AML-193 (cell line): ENCODE measurements at places on chromosomes 1 and 21.

DNA sequence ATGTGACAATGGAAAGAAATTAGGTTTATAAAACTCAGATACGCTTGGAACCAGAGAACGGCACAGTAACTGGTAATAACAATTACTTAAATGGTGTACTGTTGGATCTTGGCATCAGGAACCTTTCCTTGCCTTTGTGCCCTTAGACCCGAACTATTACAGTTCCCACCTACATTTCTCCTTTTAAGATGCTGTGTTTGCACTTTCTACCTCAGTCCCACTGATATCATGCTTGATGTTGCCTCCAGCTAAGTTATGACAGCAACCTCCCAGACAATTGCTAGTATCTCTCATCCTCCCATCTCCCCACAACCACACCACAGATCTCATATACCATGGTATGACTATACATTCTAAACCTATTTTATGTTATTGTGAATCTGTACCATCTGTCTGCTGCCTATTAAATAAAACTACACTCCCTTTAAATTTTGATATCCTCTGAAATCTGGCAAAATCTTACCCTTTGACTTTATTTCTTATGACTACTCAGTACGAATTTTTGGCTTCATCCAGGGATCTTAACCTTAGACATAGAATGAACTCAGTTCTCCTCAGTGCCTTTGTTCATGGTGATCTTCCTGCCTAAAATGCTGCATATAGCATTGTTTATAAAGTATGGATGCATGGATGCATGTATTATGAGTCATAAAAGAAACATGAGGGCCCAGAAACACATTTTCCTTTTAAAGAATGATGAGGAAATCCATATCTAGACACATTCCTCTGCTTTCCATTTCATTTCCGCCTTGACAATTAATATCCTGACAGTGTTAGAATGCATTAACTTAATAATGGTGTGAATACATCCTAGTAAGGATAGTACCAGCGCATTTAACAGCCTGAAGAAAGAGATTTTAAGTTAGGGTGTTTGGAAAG lies 64.1 kb downstream of the LRRC8D start:
- DNase-seq: no peak

DNA sequence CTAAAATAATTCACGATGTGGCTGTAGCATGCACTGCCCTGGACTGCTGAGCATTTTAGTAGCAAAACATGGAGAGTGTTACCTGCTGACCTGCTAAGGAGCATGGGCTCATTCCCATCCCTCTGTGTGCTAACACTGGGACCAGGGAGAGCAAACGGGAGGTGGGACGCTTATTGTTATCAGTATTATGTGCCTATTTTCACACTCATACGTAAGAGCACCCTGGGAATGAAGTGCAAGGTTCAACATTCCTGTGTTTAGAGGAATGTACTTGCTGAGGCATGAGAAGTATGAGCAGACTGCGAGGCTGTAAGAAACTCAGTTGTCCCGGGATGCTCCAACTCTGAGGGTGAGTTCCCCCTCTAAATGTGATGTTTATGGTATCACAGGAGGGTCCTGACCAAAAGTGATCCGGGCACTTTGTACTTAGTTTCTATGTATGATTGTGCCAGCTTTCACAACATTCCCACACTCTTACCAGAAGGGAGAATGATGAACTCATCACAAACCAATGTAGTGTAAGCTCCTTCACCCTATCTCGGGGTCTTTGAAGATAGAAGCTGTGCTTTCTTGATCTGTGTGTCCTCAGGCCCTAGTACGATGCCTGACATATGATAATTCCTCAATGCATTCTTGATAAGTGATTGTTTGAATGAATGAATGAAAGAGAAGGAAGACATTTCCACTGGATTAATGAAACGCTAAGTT lies 164.8 kb downstream of the KCNJ6 start:
- no peak for DNase-seq

- DNase-seq: no peak
These were observed 21.0 kb downstream of the S100A11 start for GRCh38 chr1:152015766-152016165.

GRCh38 chr1:197806718-197807117 lies 31.4 kb upstream of the DENND1B start:
- no peak for DNase-seq

GRCh38 chr21:27495836-27496235 lies 528.9 kb upstream of the ADAMTS5 start:
- DNase-seq: no peak

DNA sequence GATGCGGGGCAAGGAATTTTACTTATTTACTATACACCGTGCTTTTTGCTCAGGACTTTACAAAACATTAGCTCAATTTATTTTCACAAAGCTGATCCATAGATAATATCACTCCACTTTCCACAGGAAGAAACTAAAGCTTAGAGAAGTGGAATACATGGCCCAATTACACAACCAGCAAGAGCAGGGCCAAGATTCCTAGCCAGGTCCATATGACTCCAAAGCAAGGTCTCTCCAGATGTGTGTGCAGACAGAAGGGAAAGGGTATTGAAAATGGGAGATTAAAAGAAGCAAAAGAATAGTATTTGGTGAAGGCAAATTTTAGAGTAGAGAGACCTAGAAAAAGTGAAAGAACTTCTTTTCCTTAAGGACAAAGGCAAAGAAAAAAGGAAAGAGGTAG lies 30.4 kb downstream of the RGS8 start:
- no peak for DNase-seq

DNA sequence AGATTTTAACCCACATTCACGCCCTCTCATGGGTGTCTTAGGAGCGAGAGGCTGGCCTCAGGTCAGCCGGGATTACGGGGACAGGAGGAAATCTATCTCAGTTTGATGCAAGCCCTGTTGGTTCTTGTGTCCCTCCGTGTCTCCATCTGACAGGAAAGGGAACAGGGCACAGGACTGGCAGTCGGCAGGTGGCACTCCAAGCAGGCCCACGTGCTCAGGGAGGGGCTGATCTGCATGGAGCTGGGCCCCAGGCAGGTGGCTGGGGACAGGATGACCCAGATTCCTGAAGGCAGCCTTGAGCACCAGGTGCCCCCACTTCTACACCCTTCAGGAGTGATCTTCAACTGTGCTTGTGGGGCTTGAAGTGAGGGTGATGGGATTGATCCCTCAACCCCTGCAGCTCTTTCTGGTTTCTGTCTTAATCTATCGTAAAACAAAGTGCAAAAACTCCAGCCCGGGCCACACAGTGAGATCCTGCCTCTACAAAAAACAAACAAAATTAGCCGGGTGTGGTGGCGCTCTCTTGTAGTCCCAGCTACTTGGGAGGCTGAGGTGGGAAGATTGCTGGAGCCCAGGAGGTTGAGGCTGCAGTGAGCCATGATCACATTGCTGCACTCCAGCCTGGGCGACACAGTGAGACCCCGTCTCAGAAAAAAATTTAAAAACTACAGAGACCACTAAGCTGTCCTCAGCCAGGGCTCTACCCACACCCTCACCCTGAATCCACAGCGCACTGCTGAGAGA lies 8.3 kb downstream of the PLEKHG5 start:
- no peak for DNase-seq

DNA sequence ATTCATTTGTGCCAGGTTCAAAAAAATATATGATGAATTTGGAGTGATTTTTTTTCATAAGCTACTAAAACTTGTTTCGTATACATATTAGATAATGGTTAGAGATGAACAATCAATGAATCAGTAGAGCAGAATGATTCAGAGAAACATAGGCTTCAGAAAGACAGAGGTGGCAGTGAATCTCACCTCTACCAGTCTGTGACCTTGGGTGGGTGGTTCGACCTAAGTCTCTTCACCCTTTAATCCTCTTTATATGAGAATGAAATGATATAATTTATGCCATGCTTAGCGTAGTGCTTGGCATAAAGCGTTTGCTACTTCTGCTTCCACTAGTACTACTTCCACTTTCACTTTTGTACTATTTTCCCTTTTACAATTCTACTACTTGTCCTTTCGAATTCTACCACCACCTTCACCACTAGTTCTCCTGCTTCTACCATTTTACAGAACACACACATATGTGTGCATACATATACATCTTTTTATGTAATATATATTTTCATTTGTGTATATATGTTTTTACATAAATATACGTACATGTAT lies 45.1 kb downstream of the FYB2 start:
- DNase-seq: no peak

- DNase-seq: no peak
These were observed 80.1 kb downstream of the SLC5A9 start for GRCh38 chr1:48302652-48303051.

GRCh38 chr1:26607186-26607585 lies 77.6 kb downstream of the RPS6KA1 start:
- DNase-seq: peak; percentile 83

- DNase-seq: no peak
These were observed 52.3 kb downstream of the UTP25 start for GRCh38 chr1:209880031-209880430.

DNA sequence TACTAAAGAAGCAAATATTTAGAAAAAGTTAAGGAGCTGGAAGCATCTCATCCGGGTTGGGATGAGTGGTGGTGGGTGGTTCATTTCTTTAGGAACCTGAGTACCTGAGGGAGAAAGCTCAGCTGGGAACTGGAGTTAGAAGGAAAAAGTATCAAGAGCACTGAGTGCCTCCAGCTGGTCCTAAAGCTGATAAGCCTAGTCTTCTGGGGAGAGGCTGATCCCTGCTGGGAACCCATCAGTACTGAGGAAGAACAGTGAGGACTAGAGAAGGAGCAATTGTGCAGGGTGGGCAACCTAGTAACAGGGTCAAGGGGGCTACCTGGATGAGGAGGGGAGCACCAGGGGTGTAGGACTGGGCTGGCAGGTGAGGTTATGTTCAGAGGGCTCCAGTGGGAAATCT lies 89.5 kb downstream of the RUNX1 start:
- no peak for DNase-seq

- peak; percentile 13 for DNase-seq
These were observed 21.5 kb upstream of the SLC44A5 start for GRCh38 chr1:75632350-75632949.

GRCh38 chr1:206513312-206514111 lies 6.2 kb downstream of the RASSF5 start:
- no peak for DNase-seq

DNA sequence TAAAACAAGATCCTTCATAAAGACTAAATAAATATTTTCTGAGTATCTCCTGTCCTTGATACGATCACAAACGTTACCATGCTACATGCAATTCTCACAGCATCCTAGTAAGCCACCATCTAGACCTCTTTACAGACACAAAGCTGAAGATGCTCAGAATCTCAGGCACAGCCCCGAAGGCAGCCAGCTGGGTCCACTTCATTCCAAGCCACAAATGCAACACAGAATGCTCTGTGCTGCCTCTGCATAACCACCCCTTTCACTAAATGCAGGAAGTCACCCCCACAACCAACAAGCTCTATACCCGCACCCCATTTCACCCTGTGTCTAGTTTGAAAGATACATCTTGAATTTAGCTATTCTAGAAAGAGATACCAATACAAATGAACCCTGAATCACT lies 12.9 kb downstream of the RCAN1 start:
- no peak for DNase-seq

DNA sequence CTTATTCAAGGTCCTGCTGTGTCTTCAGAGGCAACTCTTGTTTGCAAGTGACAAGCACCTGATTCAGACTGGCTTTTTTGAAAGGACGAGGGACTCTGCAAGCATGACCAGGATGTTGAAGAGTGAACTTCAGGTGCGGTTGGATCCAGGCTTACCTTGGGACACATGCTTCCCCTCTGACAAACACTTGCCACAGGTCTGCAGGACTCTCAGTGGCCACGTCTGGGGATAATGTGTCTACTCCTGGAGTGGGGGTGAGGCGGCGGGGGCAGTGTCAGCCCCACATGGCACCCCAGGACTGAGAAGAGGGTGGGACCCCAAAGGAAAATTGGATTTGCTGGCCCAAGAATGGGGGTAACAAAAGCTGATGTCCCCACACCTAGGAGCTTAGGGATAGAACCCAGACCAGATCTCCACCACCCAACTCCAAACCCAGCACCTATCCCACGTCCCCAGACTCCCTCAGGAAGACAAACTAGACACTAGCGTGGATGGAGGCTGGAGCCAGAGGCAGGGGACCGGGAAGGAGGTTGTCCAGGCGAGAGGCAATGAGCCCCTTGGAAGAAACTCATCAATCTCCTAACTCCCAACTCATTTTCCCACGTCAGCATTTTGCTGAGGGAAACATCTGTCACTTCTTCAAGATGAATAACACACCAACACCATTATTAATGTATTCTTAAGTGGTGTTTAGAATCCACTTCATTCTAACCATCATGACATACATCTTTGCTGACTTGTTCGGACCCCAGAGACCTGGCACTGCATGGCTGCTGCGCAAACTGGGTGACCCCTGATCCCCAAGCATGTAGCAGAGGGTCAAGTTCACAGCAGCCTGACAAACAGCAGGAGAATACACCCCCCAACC lies 32.0 kb upstream of the LAPTM5 start:
- DNase-seq: no peak

GRCh38 chr1:6585081-6585722 lies 5.4 kb downstream of the ZBTB48 start:
- no peak for DNase-seq

DNA sequence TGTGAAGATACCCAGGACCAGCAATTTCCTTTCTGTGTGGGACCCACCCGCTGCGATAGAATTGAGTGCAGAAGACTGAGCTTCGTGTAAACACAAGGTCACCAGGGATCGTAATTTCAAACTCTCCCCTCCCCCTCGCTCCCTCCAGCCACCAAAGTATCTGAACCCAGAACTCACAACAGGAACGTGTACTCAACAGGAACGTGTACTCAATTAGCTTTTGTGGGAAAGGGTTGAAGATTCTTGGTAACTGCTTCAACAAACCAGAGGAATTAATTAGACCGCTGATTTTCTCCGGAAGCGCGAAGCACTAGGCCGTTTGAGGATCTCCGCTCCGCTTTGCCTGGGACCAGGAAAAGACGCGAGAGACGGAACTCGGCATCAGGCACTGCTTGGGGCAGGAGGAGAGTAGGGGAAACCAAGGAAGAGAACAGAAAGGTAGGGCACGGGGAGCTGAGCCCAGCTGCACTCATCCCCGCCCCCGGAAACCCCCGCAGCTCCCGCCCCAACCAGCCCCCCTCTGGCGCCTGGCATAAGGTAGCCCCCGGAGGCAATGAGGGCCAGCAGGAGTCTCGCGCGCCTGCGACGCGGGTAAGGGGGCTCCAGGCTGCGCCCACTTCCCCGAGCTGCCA lies 453 bp downstream of the DRAM2 start:
- no peak for DNase-seq
